ENCODE measurements at places on chromosomes 16 and 17.

DNA sequence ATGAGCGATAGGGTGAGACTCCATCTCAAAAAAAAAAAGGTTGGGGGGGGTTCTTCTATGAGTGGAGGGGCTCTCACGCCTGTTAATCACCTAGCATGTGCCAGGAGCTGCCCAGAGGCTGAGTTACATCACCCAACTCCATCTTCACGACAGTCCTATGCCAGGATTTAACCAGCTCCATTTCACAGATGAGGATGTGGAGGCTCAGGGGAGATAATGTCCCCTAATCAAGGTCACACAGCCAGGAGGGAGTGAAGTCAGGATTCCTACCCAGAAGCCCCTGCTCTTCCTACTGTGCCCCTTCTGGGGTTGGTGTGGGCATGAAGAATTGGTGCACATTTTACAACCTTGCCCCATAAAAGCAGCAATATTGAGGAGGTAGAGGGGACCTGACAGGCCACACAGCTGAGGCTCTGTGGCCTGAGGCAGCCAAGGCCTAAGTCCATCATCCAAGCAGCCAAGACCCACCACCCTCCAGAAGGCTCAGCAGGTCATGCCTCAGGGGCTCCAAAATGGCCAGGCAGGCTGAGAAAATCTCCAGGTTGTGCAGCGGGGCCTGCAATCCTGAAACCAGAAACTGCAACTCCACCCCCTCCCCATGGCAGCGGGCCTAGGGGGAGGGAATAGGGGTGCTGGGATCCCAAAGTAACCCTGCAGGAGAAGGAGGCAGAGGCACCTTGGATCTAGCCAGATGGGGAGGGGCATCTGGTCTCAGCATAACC is 6.9 kb downstream of the PPY start:
- no peak for DNase-seq

GRCh38 chr17:19652595-19652994 is 4.0 kb downstream of the ALDH3A2 start:
- no peak for DNase-seq

GRCh38 chr17:75507733-75508719 is 7.3 kb downstream of the CASKIN2 start:
- DNase-seq: no peak

DNA sequence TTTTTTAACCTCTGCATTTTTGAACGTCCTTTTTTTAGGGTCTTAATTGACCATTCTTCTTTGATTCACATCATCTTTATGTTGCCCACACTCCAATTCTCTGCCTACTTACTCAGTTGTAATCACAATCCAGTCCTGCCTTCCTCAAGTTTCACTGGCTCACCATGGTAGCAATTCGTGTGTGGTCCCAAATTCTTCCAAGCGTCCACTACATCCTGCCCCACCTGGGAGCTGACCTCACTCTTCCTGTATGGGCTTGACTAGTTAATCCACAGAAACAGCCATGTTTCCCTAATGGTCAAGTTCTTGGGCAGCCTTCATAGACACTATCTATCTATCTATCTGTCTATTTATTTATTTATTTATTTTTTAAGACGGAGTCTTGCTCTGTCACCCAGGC is 7.1 kb downstream of the TLCD2 start:
- DNase-seq: no peak

- DNase-seq: no peak
These were observed 3.0 kb downstream of the C16orf54 start for GRCh38 chr16:29742683-29743275.

GRCh38 chr17:41404024-41404671 is 6.7 kb upstream of the KRT31 start:
- no peak for DNase-seq

- DNase-seq: no peak
These were observed 35.7 kb downstream of the MEOX1 start for GRCh38 chr17:43626023-43626422.
